Fibroblast of skin of right biceps (primary cell): ENCODE measurements at places on chromosomes 2 and 18.

GRCh38 chr2:227407591-227408151 is 19.9 kb upstream of the SCYGR1 start:
- no peak for DNase-seq

DNA sequence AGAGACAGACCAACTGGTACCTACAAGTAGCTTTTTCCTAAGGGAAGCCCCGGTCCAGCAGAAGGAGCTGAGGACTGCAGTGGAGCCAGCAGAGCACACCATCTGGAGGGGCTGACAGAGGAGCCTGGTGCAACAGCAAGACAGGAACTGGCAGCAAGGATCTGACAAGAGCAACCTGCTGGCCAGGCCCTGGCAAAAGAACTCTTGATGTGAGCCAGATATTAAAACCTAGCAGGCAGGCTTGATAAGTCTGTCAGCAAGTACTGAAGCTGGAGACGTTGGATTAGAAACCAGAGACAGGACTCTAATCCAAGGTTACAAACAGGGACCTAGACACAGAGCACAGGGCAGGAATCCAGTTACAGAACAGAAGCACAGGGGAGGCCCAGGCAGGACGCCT is 260.7 kb upstream of the MGAT5 start:
- no peak for DNase-seq

DNA sequence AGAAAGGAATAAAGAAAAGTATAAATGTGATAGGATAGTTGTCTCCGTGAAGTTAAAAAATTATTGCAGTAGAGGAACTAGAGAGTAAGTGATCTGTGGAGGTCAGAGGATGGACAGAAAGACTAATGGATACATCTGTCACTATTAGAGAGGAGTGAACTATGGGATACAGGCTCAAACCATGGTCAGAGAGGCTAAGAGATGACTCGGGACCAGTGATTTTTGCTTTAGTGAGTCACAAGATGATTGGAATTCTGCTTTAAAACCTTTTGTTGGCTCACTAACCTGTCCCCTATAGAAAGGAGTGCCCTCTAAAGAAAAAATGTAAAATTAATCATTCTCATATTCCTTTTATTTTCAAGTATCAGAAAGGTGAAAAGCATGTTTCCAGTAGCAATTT is 30.3 kb downstream of the ALMS1 start:
- peak; percentile 29 for DNase-seq

DNA sequence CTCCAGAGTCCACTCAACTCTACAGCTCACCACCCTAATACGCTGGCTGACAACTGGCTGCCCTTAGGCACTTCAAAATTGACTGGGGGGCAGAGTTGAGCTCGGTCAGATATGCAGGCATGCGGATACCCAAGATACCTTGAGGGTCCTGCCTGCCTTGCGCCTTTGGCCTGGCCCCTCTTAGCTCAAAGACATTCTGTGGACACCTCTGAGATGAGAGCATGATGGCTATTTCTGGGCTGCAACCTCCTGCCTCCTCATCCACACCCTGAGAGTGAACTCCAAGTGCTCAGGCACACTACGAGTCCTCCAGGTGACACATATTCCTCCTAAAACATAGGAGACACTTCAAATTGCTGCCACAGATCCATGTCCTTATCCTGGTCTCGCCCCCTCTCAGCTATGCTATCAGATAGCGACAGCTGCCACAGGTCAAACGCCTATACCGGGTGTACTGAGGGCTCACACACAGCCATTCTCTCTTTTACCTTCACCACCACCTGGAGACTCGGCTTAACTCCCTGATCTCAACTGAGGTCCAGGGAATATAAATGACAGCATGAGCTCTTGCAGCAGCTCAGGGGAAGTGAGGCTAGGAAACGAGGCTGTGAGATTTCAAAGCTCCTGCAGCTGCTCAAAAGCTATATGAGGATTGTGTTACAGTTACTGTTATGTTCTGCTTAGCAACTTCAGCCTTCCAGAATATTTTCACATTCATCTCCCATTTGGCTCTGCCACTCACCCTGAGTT is 60.5 kb upstream of the TEX51 start:
- no peak for DNase-seq

- peak; percentile 42 for DNase-seq
Observed at GRCh38 chr18:55300936-55301531, 287.0 kb downstream of the TCF4 start.

GRCh38 chr2:107007927-107008326 is 122.0 kb upstream of the ST6GAL2 start:
- no peak for DNase-seq

GRCh38 chr2:181364492-181365170 is 92.6 kb upstream of the ITGA4 start:
- DNase-seq, result peak; percentile 83

- peak; percentile 57 for DNase-seq
Observed at GRCh38 chr2:200600549-200601225, 14.9 kb downstream of the AOX1 start.

- no peak for DNase-seq
Observed at GRCh38 chr18:508835-509234, 8.3 kb upstream of the COLEC12 start.

DNA sequence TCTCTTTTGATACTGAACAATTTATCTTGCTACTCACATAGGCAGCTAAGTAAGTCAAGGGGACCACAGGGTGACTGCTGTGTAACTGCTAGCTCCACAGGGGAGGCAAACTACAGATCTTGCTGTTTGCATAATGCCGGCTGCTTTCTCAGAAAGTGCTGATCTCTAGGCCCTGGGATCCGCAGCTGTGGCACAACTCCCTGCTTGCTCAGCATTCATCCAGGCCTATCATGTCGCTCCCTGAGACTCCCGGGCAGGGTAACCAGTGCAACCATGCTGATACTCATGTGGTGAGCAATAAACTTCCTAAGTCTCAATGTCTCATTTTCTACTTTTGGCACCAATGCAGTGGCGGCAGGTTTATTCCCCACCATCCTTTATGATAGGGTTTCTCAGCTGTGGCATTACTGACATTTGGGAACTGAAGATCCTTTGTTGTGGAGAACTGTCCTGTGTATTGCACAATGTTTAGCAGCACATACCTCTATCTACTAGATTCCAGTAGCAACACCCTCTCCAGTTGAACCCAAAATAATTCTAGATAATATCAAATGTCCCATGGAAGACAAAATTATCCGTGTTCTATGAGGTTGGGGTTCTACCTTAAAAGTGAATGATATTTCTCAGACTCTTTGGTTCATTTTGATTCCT is 1101.3 kb downstream of the LRP1B start:
- no peak for DNase-seq

DNA sequence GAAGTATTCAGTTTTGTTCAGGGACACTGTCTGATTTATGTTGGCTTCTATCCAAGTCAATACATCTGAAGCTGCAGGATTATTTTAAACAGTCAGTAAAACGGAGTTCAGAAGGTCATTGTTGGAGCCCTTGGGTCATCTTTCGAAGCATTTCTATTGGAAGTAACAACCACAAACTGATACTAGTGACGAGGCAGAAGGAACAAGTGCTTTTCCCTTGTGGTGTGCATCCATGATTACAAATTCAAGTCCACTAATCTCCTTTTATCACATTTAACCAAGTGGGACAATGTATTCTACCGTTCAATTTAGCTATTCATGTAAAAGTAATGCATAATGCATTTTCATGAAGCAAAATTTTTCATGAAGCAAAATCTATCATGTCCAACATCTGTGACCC is 76.9 kb downstream of the CD226 start:
- no peak for DNase-seq

DNA sequence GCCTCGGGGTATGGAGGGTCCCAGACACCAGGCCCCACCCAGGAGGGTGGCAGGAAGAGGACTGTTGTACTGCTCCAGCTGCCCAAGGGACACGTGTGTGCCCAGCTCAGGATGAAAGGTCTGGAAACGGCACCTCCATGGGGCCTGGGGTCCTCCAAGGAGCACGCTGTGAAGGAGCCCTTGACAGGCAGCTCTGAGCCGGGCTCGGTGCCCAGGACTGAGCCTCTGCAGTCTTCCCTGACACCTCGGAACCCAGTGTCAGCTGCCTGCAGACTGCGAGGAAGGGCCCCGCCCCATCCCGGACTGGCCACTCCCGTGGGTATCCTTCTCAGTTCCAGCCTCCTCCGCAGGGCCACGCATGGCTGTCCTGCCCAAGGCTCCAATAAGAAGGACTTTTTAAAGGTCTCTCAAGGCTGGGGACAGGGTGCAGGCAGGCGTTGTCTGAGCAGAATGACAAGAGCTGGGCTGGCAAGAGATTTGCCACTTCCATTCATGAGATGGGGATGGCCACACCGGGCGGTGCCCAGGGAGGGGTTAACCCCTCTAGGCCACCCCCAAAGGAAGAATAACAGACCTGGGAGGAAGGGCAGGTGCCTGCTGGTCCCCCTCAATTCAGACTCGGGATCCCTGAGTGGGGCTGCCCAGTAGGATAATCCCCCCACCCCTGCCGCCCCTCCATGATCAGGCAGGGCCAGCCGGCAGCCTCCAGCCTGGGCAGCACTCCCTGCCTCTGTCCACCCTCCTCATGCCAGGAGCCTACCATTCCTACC is 8.9 kb downstream of the ECEL1 start:
- DNase-seq, result no peak

- no peak for DNase-seq
Observed at GRCh38 chr2:31241625-31242270, 7.8 kb downstream of the EHD3 start.

GRCh38 chr2:101193033-101193626 is 41.9 kb upstream of the TBC1D8 start:
- no peak for DNase-seq

DNA sequence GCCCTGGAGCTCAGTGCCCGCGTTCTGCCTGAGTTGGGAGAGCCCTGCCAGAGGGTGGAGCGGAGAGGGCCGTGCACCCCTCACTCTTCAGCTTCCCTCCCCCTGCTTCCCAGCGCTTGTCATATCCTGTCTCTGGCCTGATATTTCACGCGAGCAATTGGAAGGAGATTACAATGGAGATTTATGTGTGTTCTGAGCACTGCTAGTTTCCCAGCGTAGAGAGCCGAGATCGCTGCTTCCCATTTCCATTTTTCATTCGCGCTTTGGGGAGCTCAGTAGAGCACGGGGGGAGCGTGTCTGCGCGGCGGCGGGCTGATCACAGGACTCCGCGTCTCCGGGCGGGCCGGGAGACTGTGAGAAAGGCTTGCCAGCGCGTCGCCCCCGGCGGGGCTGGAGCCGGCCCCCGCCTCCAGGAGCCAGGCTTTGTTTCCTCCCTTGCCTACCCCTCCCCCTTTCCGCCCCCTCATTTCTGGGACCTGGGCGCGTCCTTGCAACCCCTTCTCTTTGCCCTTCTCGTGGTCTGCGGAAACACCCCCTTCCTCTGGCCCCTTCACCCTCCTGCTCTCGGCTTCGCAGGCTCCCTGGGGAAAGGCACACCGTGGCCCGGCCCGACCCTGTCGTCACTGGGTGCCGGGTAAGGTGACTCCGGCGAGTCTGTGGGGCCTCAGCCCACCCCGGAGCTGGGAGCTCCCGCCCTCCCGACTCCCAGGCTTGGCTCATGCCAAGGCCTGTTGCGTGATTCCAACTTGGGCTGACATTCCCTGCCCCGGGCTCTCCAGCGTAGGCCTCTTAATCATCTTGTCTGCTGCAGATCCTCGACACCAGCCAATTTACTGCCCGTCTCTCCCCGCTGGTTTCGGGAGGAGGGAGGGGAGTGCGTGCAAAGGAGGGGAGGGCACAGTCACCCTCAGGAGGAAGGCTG is 5.8 kb downstream of the DLX2 start:
- DNase-seq, result peak; percentile 86

- no peak for DNase-seq
Observed at GRCh38 chr2:75071766-75072165, 113.3 kb downstream of the POLE4 start.

DNA sequence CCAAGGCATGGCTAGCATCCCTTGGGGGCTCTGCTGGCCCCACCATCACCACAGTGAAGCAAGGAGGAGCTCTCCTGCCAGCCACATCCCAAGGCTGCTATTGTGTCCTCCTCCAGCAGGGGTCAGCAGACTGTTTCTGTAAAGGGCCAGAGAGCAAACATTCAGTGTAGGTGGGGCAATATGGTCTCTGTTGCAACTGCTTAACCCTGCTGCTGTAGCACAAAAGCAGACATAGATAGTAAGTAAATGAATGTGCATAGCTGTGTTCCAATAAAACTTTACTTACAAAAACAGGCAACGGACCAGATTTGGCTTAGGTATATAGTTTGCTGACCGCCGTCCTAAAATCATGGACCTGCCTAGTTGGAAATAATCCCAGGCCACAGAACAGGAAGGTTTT is 36.4 kb upstream of the ZBTB7C start:
- peak; percentile 76 for DNase-seq

- DNase-seq, result no peak
Observed at GRCh38 chr2:129611471-129611870, 368.0 kb upstream of the RAB6C start.

- no peak for DNase-seq
Observed at GRCh38 chr2:68512326-68512725, 44.9 kb downstream of the APLF start.

DNA sequence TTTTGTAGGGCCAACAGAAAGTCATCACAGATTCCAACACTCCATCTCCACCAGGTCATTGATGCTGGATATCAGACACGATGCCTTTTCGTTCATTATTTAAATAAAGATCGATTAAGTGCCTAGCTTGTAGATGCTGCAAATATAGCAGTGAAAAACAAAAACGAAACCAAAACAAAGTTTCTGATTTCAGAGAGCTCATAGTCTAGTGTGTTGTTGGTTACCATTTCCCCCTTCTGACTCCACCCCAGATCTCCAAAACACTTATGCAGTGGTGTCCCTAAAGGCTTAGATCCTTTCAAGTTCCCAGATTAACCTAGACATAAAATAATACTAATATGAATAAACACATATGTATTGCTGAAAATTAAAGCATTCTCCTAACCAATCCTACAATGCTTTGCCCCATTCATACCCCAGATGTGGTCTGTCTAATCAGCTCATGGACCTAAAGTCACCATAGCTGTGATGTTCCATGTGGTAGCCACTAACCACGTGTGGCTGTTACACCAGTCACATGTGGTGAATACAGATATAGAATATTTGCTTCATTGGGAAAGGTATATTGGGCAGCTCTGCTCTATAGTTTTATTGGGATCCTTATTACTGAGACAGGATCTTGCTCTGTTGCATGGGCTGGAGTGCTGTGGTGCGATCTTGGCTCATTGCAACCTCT is 787.2 kb downstream of the TDRD15 start:
- no peak for DNase-seq

DNA sequence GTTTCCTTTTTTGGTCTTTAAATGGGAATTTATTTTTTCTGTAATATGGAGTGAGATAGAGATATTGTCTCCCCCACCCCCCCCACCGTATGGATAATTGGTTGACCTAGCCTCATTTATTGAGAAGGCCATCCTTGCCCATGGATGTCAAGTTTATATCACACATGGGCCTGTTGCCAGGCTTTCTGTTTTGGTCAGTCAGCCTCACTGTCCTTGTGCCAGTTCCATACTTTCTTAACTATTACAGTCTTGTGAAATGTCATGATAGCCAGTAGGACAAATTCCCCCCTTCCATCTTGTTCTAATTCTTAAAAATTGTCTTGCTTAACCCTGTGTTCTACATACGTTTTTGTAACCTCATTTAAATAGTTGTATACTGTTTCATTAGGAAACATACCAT is 12.5 kb downstream of the BABAM2 start:
- no peak for DNase-seq

- peak; percentile 75 for DNase-seq
Observed at GRCh38 chr2:241443486-241444223, 64.7 kb downstream of the STK25 start.
